IPS DF 6.9 (cell line): ENCODE measurements at places on chromosomes 6 and 20.

GRCh38 chr20:11130554-11131166, 456.9 kb upstream of the JAG1 start:
- no peak for DNase-seq

GRCh38 chr6:3571836-3572235, 115.0 kb upstream of the SLC22A23 start:
- DNase-seq: no peak

- DNase-seq: no peak
Measured at GRCh38 chr20:63328026-63328700, 33.0 kb downstream of the CHRNA4 start.

DNA sequence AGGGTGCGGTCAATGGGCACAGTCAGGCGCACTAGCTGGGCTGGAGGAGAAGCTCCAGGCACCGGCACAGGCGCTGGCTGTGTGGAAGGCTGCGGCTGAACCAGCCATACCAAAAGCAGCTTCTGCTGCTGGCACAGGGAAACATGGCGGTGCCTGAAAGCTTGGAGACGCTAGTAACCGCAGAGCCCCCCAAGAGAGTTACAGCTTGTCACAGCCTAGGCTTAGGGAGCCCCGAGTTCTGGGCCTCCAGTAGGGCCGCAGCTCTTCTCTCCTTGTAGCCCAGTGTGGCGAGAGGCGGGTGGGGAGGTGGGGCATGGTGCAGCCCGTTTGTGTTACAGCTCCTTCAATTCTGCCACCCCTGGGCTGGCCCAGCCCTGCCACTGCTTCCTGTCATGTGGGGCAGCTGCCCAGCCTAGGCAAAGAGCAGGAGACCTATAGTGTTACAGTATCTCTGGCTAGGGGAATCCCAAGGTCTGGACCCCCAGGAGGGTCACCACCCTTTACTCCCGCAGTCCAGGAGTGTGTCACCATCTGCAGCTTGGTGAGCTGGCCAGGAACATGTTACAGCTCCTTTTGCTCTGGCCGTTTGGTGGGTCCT, 58.6 kb upstream of the MANEA start:
- DNase-seq: no peak

GRCh38 chr6:53349209-53349693, 501 bp upstream of the ELOVL5 start:
- DNase-seq: no peak

DNA sequence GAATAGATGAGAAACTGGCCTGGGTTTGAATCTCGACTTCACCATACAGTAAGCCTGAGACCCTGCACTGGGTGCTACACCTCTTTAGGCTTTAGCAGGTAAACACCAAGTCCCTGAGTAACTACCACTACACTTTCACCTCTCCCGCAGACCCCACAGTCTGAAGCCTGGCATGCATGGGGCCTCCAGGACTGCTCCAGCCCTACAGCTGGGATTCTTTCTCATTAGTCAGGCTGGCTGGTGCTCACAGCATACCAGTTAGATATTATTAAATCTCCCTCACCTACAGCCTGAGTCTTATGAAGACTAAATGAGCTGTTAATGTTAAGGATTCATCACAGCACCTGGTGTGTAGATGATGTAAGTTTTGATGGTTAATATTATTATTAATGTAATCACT, 388.7 kb downstream of the ARHGAP18 start:
- no peak for DNase-seq

DNA sequence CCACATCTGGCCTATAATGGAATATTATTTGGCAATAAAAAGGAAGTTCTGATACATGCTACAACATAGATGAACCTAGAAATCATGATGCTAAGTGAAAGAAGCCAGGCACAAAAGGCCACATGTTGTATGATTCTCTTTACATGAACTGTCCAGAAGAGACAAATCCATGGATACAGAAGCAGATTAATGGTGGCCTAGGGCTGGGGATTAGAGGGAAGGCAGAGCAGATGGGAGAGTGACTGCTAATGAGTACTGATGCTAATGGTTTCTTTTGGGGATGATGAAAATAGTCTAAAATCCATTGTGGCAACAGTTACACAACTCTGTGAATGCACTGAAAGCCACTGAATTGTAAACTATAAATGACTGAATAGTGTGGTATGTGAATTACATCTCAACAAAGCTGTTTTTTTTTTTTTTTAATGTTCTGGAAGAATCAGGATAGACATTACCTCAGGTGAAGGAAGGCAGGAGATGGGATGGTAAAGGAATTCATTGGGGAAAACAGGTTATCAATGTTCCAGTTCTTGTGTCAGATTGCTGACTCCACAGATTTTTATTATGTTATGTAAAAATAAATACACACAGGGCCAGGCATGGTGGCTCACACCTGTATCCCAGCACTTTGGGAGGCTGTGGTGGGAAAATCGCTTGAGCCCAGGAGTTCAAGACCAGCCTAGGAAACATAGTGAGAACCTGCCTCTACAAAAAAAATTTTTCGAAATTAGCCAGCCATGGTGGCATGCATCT, 8.9 kb upstream of the SOX12 start:
- DNase-seq: no peak

GRCh38 chr6:4637691-4638433, 138.3 kb upstream of the CDYL start:
- no peak for DNase-seq

DNA sequence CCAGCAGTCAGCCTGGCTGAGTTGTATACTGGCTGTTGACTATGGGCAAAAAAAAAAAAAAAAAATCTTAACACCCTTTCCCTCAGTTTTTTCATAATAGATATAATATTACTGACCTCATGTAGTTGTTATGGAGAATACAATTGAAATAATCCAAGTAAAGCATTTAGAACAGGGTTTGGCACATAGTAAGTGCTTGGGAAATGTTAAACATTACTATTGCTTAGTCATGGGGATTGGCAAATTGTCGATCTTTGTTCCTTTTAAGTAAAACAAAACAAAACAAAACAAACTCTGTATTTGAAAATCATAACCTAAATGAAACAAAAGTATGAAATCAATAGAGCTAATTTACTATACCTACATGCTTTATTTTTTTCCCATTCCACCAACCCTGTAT, 458.4 kb downstream of the GRIK2 start:
- DNase-seq: no peak

DNA sequence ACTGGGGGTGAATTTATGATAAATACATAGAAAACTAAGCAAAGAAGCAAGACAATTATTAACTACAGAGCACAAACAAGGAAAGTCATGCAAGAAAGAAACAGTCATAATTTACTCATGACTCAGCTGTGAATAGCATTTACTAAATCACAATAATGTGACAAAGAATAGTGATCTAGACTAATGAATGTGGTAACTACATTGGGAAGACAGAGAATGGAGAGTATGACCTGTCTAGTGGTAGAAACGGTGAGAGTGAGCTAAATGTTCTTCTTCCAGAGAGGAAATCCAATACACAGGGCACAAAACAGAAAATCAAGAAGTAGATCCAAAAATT, 153.5 kb upstream of the DST start:
- DNase-seq: no peak

DNA sequence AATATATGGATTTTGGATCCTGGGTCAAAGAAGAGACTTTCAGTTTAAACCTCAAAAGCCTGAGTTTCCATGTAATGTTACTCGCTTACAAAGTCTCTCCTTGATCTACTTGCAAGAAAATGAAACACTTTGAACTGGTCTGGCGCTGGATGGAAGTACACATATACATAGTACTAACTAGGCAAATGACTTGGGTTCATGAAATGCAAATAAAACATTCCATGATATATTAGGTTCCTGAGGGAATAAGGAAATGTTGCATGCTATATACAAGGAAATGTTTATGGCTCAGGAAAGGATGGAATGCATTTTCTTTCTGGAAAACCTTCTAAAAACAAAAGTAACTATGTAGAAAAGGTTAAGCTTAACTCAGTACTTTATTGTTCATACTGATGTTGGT, 11.4 kb upstream of the TXLNB start:
- no peak for DNase-seq

- no peak for DNase-seq
Measured at GRCh38 chr6:97095311-97095850, 170.9 kb downstream of the KLHL32 start.

GRCh38 chr6:15310680-15311079, 64.8 kb downstream of the JARID2 start:
- DNase-seq: no peak

- no peak for DNase-seq
Measured at GRCh38 chr6:150830439-150831165, 34.9 kb upstream of the MTHFD1L start.

- no peak for DNase-seq
Measured at GRCh38 chr6:162999575-163000285, 272.0 kb downstream of the PACRG start.

- DNase-seq: no peak
Measured at GRCh38 chr6:150865043-150865405, 478 bp upstream of the MTHFD1L start.

GRCh38 chr6:10730254-10730653, 7.4 kb downstream of the TMEM14C start:
- DNase-seq: no peak

- no peak for DNase-seq
Measured at GRCh38 chr20:25592135-25592852, 7.0 kb upstream of the NINL start.
